NCI-H2227 treated with DMSO at 0.1 percent for 48 hours (cell line): ENCODE measurements at places on chromosomes 6 and 20.

DNA sequence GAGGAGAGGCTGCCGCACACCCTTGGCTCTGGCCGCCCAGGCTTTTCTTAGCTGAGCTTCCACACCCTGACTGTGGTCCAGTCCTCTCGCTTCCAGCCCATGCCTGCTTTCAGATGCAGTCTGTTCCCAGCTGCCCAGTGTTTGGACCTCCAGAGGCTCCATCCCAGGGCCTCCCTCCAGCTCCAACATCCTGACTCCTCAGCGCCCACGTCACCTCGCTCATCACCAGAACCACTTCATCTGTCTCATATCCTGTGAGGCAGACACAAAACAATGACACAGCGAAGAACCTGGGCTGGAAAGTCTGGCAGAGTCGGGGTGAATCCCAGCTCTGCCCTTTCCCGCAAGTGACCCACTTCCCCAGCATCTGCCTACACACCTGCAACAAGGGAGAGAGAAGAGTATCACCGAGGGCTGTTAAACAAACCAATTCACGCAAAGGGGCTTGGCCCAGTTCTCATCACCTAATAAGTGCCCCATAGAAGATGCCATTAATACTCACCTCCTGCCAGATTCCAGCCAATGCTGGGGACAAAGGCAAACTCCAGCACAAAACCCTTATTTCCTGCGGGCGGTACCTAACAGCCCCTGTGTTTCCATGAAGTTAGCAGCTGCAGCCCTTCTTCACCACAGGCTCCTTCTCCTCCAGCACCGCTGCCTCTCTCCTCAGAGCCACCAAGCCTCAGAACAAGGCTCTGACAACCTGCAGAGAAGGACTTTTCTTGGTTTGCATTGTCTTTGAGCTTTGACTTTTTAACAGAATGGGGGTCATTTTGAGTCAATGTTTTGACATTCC lies 133.4 kb upstream of the CDH4 start:
- DNase-seq = no peak

- no peak for DNase-seq
Observed at GRCh38 chr20:63745424-63745805, 5.8 kb downstream of the SLC2A4RG start.

DNA sequence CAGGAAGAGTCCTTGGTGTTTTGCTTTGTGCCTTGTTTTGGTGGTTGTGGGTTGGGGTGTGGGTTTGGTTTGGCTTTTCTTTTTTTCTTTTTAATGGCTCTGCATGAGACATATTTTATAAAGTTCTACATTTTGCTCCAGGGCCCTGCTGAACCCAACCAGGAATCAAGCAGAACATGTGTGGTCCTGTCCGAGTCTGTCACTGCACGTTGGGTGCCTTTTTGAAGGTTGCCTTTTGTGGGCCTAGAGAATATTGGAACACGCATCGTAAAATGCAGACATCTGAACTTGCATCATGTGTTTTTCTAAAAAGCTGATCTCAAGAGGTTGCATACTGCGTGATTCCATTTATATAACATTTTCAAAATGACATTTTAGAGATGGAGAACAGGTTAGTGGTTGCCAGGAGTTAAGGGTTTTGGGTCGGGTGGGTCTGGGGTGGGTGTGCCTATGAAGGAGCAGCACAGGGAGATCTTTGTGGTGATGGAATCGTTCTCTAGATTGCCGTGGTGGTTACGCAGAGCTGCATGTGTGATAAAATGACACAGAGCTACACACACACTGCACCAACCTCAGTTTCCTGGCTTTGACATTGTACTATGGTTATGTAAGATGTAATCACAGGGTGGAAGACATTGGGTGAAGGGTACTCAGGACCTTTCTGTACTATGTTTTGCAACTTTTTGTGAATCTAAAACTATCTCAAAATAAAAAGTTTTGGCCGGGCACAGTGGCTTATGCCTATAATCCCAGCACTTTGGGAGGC lies 80.2 kb downstream of the EYA2 start:
- no peak for DNase-seq

DNA sequence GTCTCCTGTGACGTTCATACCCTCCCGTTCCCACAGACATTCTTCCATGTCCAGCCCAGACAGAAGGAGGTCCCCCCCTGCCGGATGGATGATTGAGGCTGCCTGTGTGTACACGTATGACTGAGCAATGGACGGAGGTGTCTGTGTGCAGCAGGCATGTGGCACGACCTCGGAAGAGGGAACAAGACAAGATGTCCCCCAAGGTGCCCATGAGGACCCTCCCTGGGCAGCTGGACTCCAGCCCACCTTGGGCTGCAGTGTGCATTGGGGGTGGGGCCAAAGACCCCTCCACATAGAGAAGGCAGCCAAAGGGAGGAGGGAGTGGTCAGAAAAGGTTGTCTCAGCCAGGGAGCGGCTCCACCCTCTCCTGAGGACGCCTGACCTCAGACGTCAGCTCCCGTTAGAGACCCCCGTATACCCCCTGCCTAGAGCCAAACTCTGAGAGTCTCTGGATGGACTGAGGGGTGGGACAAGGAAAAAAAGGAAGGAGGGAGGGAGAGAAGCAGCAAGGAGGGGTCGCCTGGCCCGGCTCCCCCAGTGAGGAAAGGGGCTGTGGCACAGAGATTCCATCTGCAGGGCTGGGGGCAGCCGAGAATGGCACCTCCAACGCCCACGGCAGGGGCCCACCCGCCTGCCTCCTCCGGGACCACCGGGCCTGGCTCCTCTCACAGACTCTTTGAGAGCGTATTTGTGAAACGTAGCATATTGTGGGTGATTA lies 92.9 kb upstream of the BHLHE23 start:
- DNase-seq = no peak

- no peak for DNase-seq
Observed at GRCh38 chr6:40755749-40756452, 168.7 kb upstream of the LRFN2 start.

DNA sequence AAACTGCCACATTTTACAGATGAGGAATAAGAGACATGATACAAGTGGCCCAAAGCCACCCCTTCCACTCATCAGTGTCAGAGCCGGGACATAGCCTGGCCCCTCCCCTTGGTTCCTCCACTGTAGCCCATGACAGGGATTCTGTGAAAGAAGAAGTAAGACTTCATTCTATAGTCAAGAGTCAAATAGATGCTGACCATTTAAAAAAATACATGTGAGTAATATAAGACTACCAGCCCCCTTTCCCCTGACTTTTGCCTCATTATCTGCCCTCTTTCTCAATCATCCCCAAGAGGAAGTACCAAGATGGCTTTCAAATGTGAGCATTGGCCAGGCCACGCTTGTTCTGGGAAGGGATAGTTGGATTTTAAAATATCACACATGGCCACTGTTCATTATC lies 57.8 kb upstream of the TAB2 start:
- DNase-seq = no peak
